ENCODE measurements at places on chromosomes 5 and 9.

DNA sequence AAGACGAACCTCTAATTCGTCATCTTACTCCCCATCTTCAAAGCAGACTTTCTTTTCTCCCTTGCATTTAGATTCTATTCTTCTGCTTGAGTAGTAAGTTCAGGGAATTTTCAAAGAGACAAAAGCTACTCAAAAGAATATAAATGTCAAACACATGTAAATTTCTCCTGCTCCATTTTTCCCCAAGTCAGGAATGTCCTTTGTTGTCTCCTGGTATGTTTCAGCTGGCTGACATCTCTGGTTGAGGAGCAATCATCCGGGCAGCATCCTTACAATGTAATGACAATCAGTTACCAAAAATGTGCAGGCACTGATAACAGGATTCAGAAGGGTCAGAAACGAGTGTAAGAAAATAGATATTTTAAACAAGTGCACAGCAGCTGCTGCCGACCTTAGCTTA, 47.6 kb upstream of the PPP1R2B start:
- no peak for DNase-seq

DNA sequence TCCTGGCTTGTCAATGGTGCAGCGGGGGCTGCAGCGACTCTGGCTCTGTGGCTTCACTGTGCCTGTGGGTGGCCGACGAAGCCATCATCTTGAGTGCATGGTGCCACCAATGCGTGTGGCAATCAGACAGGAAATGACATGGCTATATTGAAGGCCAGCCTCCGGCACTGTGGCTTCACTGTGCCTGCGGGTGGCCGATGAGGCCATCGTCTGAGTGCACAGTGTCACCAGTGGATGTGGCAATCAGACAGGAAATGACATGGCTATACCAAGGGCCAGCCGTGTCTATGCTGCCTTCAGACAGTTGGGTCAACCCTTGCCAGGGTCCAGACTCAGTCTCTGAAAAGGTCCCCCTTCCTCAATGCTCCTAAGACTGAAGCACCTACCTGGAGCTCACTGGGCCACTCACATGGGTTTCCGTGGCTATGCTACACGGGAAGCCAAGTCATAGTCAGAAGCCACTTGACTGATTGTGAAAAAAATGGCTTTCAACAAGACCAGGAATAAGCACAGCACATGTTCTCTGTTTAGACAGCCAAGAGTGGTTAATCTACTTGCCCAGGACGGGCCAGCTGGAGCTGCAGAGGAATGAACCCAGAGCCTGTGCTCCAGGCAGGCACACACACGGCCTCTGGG, 67.5 kb upstream of the S1PR3 start:
- no peak for DNase-seq

DNA sequence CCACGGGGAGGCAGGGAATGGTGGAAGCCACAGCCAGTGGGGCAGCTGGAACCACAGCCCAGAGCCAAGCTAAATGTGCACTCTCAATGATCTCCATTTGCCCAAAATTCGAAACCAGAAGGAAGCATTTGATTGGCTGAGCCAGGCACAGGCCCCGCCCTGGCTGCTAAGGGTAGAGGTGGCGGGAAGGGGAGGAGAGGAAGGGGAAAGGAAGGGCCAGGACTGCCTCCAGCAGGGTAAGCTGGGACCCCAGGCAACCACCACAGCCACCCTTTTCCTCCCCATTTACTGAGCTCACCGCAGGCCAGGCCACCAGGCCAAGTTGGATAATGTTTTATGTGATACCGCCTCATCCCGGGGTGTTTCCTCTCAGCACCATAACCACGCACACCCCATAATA, 100.3 kb upstream of the RAPGEF1 start:
- DNase-seq = no peak

GRCh38 chr9:18545636-18546360, 71.8 kb downstream of the ADAMTSL1 start:
- no peak for DNase-seq

GRCh38 chr9:114864471-114864870, 58.6 kb upstream of the TNFSF15 start:
- DNase-seq = peak; percentile 55

DNA sequence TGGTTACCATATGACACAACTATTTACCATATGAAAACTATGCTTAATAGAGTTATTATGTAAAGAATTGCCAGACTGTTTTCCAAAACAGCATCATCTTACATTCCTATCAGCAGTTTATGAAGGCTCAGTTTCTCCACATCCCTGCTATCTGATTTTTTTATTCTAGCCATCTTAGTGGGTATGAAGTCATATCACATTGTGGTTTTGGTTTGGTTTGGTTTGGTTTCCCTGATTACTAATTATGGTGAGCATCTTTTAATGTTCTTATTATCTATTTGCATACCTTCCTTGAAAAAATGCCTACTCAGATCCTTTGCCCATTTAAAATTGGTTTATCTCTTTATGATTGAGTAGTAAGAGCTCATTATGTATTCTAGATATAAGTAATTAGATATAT, 199.4 kb upstream of the NFIL3 start:
- DNase-seq = no peak

DNA sequence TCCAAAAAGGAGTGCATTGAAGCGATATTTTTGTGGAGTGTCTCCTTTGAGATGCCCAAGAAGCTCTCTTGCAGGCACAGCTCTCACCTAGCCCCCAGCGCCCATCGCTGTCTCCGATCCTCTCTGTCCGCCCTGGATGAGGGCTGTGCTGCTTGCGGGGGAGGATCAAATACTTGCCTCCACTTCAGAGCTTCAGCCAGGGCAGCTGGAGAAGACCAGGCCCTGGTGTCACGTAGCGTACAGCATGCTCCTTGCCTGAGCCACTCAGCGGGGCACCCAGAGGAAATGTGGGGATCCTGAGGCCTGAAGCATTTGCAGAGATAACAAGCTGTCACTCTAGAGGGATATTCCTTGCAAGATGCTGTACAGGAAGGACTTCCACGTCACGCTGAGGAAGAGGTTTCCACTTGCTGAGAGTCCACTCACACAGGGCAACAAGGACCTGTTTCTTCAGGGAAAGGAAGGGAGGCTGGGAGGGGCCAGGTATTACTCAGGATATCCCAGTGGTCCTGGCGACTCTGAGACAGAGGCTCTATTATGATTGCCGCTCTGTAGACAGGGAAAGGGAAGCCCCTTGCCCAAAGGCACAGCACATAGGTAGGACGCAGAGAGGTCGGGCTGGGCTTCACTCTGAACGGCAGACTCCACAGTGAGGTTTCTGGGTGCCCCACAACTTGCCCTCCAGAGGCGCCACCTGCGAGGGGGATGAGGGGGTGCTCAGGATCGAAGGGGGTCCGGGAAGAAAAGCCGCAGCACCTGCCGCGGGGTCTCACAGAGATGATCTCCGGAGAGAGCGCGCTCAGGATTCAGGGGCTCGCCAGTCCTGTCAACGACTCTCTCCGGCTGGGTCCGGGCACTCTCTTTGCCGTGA, 64.0 kb downstream of the CRB2 start:
- DNase-seq = no peak

DNA sequence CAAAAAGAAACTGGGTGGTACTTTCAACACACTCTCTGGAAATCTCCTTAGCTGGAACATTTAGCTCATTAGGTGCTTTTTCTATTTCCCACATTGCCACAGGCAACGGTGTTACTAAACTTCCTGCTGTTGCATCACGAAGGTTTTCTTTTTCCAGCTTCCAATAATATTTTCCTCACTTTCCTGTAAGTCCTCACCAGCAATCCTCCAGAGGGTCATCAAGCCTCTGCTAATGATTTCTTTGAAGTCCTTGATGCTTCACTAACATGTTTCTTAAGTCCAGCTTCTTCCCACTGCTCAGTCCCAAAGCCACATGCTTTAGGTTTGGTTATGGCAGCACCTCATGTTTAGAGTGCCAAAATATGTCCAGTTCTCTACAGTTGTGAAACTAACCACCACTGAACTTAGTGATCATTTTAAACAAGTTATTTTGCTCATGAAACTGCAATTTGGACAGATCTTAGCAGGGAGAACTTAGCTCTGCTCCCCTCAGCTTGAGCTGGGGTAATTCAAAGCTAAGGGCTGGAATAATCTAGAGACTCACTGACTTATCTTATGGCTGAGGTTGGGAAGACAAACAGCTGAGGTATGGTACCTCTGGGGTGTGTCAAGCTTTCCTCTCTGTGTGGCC, 39.9 kb upstream of the RETREG1 start:
- peak; percentile 60 for DNase-seq

DNA sequence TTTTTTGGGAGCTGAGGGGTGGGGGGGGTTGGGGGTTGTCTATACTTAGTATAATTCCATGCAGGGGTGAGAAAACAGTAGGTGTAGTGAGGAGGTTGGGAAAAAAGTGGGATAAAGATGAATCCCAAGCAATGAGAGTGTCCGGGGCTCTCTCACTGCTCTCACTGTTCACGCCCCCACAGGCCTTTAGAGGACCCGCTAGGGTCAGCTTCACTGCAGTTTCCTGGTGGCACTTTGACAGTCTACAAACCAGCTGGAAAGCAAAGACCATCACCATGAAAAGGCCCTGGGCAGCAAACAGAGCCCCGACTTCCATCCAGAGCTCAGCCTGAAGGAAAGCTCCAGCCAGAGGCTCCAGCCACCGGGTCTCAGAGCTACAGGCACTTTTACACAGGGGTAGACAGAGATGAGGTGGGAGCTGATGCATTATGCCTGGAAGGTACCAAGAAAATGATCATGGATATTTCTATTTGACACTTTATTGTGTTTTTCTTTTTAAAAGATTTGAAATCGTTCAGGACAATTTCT, 355.1 kb downstream of the ADAMTS6 start:
- no peak for DNase-seq

DNA sequence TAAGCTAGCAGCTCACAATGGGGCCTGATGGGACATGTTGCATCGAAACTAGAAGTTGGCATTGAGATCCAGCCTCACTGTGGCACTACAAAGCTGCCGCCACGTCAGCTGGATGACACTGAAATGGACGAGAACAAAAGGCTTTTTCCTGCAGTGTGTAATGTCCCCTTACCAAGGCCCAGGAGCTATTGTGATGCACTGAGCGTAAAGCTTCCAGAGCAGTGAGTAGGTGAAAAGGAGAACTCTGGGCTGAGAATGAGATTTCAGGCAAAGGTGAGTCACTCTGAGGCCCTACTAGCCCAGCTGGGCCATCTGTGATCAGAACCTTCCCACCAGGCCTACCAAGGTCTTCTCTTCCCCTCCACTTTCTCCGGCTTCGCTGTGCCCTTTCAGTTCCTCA, 528.1 kb upstream of the KLF4 start:
- DNase-seq = no peak

GRCh38 chr5:8461543-8461942, 592.6 kb downstream of the MTRR start:
- DNase-seq = no peak

DNA sequence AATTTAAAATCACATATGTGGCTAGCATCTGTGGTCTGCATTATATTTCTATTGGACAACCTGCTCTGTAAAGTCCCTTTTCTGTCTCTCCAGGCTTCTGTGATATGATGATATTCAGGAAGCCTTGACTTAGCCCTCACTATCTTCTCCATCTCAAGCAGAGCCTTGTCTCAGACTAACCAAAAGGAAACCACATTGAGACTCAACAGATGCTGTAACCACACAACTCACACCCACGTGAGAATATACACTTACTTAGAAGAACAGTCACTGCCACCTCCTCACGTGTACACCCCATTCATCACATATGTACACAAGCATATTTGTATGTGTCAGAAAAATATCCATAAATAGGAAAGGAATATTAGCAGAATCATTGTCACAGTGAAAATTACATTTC, 33.6 kb downstream of the HTR4 start:
- no peak for DNase-seq

GRCh38 chr9:116985596-116985995, 298.5 kb downstream of the TRIM32 start:
- DNase-seq = no peak
